Suppressor macrophage treated with lipopolysaccharide for 4 hours (primary cell): ENCODE measurements at places on chromosomes 7 and 10.

DNA sequence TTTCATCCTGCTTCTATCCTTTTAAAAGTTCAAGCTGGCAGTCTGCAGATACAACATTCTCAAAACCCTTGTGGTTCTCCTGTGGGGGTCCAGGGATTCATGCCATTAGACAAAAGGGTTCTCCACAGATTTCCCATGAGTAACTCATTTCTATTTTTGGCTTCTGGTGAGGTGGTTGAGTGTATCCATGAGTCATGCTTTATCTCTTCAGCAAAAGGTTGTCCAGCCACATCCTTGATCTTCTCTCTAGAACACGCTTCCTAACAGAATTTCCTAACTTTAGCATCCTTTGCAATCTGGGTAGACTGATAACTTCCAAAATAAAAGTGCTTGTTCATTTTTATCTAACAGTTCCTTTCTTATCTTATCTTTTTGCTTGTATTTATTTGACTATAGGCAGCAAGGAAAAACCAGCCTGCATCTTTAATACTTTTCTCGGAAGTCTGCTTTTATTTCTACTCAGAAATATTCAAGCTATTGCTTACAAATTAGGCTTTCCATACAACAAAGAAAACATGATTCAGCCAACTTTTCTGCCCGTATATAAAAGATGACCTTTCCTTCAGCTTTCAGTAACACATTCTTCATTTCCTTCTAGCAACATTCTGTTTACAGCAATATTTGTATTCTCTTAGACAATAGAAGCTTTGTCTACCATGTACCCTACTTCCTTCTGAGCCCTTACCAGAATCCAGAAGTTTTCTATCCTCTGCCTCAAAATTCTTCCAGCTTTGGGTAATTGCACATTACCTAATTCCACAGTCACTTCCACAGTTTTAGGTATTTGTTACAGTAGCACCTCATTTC is 79.3 kb upstream of the IL6 start:
- no peak for DNase-seq

DNA sequence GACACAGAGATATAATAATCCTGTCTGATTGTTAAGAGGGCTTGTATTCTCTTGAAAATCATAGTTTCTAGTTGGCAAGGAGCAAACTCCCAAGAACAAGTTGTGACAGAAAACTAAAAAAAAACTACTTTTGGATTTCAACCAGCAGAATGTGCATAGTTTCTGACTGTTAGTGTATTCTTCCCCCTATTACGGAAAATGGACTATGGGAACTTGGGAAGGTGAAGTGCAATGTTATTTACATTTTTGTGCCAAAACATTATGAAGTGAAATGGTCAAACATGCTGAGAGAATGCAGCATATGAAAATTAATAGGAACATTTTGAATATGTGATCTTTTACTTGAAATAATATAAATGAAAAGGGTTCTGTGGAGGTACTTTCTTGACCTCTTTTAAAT is 660.8 kb downstream of the SUGCT start:
- no peak for DNase-seq

- DNase-seq = no peak
These were observed 46.1 kb downstream of the CABCOCO1 start for GRCh38 chr10:61708846-61709245.

GRCh38 chr7:14125998-14126397 is 136.5 kb upstream of the ETV1 start:
- no peak for DNase-seq

DNA sequence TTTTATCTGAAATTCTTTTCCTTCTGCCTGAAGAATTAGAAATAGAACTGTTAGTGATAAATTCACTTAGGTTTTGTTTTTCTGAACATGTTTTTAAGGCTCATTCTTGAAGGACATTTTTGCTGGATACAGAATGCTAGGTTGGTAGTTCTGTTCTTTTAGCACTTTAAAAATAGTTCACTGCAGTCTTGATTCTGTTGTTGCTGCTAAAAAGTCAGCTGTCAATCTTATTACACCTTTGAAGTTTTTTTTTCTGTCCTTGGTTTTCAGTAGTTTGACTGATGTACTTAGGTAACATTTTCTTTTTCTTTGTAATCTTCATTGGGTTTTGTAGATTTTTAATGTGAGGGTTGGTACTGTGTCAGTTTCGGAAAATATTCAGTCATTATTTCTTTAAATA is 48.7 kb downstream of the C1GALT1 start:
- no peak for DNase-seq

- no peak for DNase-seq
These were observed 660 bp downstream of the GALNT17 start for GRCh38 chr7:71132377-71133231.

GRCh38 chr10:132984801-132985545 is 42.6 kb upstream of the CFAP46 start:
- DNase-seq = no peak

DNA sequence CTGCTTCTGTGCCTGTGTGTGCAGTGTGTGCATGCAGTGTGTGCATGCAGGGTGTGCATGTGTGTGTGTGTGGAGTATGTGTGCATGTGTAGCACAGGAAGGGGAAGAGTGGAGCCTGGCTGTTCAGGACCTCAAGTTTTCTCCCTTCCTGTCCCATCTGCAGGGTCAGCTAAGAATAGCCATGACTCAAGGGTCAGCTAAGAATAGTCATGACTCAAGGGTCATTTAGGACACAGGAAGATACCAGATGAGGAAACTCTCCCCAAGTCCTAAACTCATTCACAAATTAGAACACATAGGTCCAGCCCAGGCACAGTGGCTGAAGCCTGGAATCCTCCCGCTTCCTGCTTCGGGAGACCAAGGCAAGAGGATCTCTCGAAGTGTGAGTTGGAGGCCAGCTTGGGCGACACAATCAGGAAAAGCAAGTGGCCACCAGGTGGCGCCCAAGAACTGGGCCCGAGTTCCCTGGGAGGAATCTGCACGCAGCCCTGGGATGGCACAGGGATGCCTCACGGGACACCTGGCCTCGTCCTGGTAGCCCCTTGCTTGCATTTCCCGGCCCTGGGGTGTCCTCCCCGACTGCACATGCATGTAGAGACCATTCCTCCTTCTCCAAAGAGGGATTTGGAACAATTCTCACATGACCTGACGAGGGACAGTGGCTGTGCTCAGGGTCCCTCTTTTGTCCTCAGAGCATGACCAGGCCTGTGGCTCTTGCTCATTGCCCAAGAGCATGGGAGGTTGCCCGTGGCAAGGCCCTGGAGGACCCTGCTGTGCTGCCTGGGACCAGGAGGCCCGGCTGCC is 21.4 kb upstream of the VOPP1 start:
- peak; percentile 73 for DNase-seq

GRCh38 chr10:59033622-59034021 is 142.8 kb upstream of the PHYHIPL start:
- no peak for DNase-seq

DNA sequence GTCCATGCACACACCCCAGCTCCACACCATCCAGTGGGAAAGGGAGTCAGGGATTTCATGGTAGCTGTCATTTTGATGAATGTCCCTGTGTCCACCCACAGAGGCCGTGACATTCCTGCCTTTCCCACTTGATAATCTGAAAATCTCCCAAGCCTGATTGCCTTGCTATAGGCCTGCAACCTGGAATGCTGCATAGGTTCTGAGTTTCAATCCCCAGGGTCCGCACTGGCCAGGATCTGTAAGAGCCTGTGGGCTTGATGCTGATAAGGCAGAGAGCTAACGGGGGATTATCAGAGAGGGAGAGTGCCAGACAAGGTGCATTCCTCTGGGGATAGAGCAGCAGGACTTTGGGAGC is 57.5 kb downstream of the RBM20 start:
- no peak for DNase-seq

DNA sequence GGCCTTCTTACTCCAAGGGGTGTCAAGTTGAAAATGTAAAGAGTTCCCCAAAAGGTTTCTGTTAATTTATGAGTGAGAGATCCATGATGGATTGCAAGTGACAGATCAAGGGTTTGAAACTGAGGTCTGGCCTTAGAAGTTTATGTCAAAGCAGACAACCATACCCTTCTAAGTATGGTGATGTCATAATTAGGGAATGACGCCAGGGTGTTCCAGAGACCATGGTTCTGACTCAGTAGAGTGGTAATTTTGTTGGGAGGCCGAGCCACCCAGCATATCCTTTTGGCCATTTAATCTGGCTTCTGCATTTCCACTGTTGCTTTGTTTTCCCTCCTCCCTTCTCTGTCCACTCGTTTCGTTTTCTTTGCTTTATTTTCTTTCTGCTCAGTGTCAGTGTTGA is 2.7 kb downstream of the TRUB1 start:
- DNase-seq = no peak

DNA sequence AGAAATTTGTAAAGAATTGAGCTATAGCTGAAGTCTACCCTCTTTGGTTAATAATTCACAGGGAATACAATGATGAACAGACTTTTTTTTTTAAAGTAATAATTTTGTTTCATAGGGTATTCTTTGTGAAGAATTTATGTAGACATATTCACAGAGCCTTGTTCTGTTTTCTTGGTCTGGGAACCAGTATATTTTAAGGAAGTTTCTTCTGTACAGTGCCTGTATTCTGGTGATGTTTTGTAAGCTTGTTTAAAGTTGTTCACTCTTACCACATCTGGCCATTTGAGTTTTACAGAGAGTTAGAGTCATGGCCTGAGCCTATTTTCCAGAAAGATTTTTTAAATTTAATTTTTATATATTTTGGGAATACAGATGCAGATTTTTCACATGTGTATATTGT is 70.3 kb downstream of the CCSER2 start:
- DNase-seq = peak; percentile 38

- no peak for DNase-seq
These were observed 35.7 kb downstream of the LHPP start for GRCh38 chr10:124497196-124497881.

DNA sequence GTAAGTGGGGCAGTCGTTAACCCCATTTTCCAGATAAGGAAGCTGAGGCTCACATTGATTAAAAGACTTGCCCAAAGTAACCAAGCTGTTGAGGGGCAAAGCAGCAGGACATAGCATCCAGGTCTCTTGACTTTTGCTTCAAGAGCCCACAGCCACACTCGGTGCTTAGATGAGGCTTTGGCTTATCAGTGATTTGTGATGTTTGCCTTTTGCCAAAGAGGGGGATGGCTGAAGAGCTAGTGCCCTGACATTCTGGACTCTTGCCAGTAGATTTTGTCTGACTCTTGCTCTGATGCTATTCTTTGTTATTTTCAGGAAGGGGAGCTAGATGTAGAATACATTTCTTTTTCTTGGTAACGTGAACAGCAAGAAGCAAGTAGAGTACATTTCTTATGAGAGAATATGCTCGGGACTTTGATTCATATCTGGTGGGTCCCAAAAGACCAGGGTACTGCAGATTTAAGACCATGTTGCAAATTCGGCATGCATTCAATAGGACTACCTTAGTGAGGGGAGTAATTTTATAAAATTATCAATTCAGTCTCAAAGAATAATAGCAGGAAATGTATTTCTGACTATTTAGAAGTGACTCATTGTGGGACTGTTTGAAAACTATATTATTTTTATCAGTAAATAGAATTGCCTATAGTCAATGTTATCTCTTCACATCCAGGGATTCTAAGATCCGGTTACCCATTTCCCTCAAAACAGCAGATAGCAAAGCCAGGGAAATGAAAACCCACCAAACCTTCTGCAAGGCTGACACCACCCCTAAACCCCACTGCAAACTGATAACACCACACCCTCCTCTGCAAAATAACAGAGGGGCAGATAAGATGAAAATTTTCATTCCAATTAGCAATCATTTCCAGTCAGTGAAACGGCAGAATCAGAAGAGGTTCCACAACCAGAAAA is 180.0 kb upstream of the BMPER start:
- no peak for DNase-seq

- peak; percentile 83 for DNase-seq
These were observed 7.7 kb downstream of the SLC37A3 start for GRCh38 chr7:140390466-140391190.

- no peak for DNase-seq
These were observed 76.0 kb upstream of the NKX6-2 start for GRCh38 chr10:132861884-132862461.

- DNase-seq = peak; percentile 71
These were observed 41.1 kb upstream of the STMP1 start for GRCh38 chr7:135620980-135621850.

DNA sequence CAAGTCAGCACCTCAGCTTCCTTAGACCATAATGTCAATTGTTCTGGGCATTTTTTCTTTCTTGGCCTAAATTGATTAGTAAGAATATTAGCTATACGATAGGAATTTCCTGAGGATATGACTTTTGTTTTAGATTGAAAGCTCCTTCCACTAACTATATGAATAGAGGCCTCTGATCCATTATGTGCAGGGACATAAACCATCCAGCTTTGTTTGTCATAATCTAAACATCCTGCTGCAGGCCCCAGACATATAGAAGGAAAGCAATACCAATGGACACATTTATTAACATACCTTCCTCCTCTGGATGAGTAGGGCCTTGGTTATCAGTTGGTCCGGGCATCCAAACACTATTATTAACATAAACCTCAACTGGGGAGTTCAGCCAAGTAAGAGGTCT is 4.3 kb upstream of the GIMAP4 start:
- DNase-seq = no peak

- DNase-seq = no peak
These were observed 82.3 kb upstream of the PPIF start for GRCh38 chr10:79264942-79265341.

GRCh38 chr7:158239290-158239981 is 348.2 kb downstream of the PTPRN2 start:
- no peak for DNase-seq

- no peak for DNase-seq
These were observed 25.2 kb downstream of the LOXL4 start for GRCh38 chr10:98242823-98243222.

GRCh38 chr7:69213878-69214277 is 384.4 kb upstream of the AUTS2 start:
- no peak for DNase-seq

GRCh38 chr10:102264371-102264770 is 19.0 kb downstream of the GBF1 start:
- no peak for DNase-seq

DNA sequence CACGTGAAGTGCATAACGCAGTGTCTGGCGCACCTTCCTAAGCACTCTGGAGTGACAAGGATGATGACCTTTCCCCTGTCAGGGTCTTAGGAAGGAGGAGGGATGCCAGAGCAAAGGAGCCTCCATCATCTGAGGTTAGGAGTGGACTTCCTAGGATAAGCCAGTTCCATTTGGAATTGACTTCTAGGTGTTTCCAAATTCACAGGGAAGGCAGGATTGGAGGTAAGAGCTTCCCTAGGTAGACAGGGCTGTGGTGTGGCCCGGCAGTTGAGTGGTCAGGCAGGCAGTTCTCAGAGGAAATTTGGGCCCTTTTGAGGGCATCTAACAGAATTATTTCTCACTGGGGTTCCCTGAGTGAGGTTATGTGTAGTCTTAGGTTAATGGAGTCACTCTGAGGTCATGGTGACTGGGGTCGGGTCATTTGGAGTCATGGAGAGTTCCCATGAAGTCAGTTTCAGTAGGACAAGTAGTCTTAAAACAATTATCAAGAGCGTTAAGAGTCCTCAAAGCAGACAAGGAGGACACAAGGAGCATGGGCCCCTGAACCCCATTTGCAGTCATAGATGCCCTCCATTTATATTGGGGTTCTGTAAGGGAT is 8.2 kb downstream of the PPIF start:
- DNase-seq = peak; percentile 62

DNA sequence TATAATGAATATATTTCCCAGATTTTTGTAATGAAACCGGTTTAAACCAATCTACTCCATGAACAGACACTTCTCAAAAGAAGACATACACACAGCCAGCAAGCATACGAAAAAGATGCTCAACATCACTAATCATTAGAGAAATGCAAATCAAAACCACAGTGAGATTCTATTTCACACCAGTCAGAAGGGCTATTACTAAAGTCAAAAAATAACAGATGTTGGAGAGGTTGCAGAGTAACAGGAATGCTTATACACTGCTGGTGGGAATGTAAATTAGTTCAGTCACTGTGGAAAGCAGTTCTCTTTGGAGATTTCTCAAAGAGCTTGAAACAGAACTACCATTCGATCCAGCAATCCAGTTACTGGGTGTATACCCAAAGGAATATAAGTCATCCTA is 240.7 kb downstream of the TSPAN12 start:
- DNase-seq = no peak
